ENCODE measurements at places on chromosomes 3 and 15.

GRCh38 chr15:26171266-26171665 lies 308.1 kb upstream of the ATP10A start:
- no peak for DNase-seq

DNA sequence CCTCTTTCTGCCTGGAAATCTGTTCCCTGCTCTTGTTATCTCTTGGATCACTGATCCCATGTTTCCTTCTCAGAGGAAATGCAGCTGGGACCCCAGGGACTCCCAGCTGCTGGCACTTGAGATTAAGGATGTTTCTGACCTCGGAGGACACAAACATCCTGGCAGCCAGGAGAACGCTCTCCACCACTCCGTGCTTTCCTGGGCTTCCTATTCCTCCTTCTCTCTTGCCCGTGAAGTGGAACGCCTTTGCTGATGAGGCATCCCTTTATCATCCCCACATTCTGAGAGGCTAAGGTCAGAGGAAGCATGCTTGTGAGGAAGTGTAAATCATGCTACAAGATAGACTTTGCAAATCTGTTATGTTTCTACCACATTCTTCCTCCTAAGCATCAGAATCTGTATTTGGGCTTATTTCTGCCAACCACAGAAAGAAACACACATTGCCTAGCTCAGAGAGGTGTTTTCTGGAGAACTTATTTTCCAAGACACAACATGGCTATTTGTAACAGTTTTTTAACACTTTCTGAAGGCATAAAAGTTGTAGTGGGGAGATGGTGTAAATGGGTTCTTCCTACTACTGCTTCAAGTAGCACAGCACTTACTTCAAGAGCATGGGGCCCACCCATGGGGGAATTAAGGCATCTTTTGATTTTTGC lies 25.6 kb upstream of the LDHAL6B start:
- no peak for DNase-seq

DNA sequence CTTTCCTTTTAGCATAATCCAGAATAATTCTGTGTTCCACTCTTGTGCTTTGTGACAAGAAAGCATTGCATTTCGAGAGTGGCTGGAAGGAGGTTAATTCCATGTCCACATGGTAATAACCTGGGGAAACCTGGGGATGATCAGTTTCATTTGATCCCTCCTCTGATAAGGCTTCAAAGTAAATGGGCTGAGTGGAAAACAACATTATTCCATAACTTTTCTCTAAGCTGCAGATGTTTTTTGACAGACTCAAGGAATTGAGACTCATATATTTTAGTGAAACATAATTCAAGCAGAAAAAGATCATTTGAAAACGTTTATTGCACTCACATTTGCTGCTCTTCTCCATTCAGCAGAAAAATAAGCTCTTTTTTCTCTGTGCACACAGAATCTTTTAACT lies 44.6 kb downstream of the ROBO2 start:
- DNase-seq: no peak

GRCh38 chr3:156259896-156260295 lies 139.5 kb downstream of the KCNAB1 start:
- DNase-seq: no peak

DNA sequence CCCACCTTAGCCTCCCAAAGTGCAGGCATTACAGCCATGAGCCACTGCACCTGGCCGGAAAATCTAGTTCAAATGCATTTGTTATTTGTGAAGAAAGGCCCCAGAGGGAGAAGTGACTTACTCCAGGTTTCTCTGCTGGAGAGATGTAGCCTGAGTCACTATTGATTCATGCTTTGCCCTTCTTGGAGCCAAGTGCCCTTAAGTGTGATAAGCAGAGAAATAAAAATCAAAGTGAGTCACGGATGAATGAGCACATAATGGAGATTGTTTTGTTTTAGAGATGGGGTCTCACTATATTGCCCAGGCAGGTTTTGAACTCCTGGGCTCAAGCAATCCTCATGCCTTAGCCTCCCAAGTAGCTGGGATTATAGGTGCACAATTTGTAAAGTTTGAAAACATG lies 33.1 kb downstream of the CDC25A start:
- DNase-seq: no peak
